ENCODE measurements at places on chromosomes 7 and 10.

- DNase-seq = peak; percentile 85
Measured at GRCh38 chr10:5550621-5551530, 26.1 kb downstream of the CALML3 start.

GRCh38 chr10:71396711-71397295 lies at the start of gene CDH23:
Gene CDH23, plus strand, starts transcription at chr10:71396920. Its CDS starts 42,912 bp downstream, at chr10:71439832.
- DNase-seq = no peak

GRCh38 chr10:17375936-17376584 lies 78.3 kb downstream of the ST8SIA6 start:
- DNase-seq = no peak

- no peak for DNase-seq
Measured at GRCh38 chr7:149194799-149195179, 557 bp upstream of the ZNF282 start.

- DNase-seq = no peak
Measured at GRCh38 chr10:30436191-30436611, 2.2 kb downstream of the MAP3K8 start.

- no peak for DNase-seq
Measured at GRCh38 chr10:120479506-120479905, 22.5 kb downstream of the PLPP4 start.

- DNase-seq = no peak
Measured at GRCh38 chr10:112721080-112721698, 228.9 kb upstream of the TCF7L2 start.

DNA sequence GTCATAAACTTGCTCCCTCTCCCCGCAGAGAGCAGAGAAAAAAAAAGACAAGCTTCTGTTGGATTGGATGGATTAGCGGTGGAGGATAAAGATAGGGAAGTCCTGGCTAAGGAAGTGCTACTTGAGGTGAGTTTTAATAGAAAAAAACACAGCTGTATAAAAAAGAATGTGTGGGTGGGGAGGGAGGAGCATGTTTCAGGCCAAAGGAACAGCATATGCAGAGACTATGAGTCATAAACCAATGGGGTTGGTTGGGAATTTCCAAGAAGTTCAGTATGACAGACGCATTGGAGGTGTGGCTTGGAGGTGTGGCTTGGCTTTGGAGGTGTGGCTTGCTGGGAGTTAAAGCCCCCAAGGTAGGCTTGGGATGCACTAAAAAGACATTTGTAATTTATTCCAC lies 103.0 kb upstream of the LSM8 start:
- DNase-seq = peak; percentile 96

DNA sequence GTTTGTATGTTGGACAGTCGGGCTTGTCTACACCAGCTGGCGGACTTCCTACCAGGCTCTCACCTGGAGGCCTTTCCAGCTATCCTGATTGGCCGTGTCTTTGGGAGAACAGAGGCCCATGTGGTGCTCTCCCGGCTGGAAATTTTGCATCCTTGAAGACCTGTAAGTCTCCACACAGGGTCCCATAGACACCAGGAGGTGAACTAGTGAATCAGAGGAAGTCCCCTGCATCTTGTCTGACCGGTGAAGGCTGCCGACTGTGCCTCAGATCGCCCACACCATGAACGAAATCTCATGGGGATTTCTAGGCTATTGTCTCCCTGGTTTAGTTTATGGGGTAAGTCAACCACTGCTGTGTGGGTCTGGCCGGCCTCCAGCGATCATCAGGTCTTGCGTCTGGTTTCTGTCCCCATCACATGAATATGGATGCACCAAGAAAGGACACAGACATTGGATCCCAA lies 108.4 kb upstream of the LYZL2 start:
- DNase-seq = no peak

DNA sequence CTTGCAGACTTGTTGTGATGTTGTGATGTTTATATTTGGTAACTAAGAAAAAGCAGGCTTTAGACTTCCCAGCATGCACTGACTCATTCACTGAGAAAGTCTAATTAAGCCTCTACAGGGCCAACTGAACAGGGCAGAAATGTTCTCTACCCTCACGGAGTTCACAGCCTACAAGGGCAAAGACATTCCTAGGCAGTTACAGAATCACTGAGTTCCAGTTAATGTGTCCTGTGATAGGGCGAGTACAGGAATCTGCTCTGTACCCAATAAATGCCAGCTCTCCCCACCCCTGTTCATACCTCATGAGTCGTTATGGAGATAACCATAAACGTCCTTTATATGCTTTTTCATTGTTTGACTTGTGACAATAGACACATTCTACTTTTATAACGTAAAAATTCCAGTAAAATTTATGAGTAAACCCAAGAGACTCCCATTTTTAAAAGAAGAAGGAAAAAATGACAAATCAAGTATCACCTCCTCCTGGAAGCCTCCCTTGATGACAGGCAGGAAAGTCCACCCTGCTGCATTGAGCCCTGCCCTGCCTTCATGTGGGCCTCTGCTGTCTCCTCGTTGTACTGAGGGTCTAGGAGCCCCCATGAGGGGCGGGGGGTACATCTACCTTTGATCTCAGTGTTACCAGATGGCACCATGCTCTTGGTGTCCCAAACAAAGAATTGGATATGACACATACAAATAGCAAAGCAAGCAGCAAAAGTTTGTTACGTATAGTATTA lies 14.3 kb downstream of the MUC12 start:
- peak; percentile 93 for DNase-seq

- DNase-seq = no peak
Measured at GRCh38 chr10:47353351-47353750, 5.2 kb downstream of the RBP3 start.

DNA sequence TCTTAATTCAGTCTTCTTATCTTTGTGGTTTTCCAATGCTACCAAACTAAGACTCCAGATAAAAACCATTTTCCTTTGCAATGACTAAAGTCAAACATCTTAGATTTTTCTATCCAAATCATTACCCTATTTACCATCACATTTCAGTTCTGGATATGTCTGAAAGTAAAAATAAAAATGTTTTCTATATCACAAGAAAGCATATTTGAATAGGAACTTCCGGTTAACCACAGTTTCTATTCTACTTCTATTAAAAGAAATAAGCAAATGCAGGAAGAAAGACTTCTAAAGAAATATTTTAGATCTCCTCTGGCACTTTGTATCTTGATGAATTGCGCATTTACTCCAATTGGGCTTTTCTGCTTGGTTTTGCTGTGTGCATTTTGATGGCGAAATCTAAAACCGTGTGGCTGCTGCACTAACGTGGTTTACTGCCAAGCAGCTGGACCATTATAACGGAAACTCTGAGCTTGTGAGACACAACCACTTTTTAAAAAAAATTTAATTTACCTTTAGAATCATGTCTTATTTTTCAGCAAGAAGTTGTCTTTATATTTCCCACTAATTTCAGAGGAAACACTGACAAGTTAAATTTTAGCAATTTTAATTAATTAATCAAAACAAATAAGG lies 146.1 kb downstream of the VPS50 start:
- no peak for DNase-seq

- DNase-seq = peak; percentile 9
Measured at GRCh38 chr10:89392974-89393373, 551 bp downstream of the IFIT1 start.

- no peak for DNase-seq
Measured at GRCh38 chr7:104240401-104240800, 32.6 kb upstream of the ORC5 start.

DNA sequence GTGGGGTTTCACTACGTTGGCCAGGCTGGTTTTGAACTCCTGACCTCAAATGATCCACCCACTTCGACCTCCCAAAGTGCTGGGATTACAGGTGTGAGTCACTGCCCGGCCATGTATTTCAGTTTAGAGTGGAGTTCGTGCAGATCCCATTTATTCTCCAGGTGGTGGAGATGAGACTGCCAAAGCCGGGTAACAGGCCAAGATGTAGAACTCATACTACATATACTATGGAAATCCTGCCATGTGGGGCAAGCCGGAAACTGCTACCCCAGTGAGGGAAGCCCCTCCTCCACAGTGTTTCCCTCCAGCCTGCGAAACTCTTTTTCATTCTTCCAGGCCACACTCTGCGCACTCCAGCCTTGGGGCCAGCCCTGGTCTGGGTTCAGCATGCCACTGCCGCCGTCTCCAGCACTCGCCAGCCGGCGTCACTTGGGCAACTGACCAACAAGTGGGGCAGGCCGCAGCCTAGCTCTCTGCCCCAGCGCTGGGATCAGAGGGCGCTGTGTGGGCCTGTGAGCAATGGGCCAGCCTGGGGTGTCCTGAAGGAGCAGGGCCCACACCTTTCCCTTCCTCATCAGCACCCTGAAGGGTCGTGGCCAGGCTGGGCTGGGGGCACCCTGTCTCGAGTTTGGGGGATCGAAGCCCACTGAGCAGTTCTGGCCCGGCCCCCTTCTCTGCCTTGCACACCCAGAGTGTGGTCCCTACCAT lies 122.0 kb downstream of the TRRAP start:
- DNase-seq = no peak

- no peak for DNase-seq
Measured at GRCh38 chr10:67140641-67141040, 214.8 kb downstream of the LRRTM3 start.

DNA sequence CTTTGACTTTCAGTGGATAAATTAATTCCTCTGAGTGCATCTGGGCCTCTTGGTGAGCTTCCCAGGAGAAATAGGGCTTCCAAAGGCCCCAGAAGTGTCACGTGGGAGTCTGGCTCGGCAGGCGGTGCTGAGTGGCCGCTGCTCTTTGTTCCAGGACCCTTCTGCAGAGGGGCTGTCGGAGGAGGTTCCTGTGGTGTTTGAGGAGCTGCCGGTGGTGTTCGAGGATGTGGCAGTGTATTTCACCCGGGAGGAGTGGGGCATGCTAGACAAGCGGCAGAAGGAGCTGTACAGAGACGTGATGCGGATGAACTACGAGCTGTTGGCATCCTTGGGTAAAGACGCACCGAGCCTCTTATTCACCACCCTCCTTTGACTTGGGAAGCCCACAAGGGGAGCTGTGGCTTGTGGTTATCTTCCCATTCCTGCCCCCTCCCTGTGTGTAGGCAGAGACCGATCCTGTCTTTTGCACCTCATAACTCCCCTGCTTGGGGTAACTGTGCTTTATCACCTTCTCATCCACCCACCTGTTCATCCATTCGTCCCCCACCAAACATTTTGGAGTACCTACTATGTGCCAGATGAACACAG lies 11.9 kb downstream of the ZNF862 start:
- DNase-seq = no peak

DNA sequence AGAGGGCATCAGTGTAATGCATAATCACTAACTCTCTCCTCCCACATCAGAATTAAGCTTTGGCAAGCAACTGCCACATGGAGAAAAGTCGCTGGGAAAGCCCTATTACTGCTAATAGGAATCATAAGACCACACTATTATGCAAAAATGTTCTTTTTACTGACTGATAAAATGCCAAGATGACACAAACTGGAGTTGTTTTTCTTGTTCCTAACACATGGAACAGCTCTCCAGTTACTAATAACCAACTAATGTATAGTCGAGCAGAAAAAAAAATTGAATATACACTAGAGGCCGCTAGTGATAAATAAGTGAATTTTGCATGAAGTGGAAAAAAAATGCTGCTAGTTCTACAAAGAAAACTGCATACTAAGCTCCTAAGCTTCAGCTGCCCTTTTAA lies 165.6 kb downstream of the TPK1 start:
- DNase-seq = peak; percentile 33

GRCh38 chr10:118356628-118357027 lies 14.5 kb upstream of the FAM204A start:
- no peak for DNase-seq

DNA sequence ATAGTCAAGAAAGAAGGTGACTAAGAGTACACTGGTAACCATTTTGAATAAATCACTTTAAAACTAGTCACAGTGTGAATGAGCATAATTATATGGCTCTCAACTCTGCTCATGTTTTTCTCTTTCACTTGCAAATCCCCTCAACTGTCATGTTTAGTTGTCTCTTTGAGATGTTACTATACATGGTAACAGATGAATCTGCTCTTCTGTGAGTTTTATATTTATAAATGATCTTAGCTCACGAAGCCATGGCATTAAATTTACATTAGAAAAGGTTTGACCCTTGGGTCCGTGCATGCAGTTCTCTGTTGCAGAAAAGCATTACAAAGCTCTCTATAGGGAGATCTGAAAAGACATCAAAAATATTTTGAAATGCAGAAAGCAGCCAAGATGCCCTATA lies 33.0 kb upstream of the LRRTM3 start:
- DNase-seq = no peak

- DNase-seq = no peak
Measured at GRCh38 chr10:96570983-96571964, 15.5 kb downstream of the TM9SF3 start.
